ENCODE measurements at places on chromosomes 12 and 14.

GRCh38 chr12:120677765-120678473 is 9.0 kb upstream of the MLEC start:
- DNase-seq = peak; percentile 49

DNA sequence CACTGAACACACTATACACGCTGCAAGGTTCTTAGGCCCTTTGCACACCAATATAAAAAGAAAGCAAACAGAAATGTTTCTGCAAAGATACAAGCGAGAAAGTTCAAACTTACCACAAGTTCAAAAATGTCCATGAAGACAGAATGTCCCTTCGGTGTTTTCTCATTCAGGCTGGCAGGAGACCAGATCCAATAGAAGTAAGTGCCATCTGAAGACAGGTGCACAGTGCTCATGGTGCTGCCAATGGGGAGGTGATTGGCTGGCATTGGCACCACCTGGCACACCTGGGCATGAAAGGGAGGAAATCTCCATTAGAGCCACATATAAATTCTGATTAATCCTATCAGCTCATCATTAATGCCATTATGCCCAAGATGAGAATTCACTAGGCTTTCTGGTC is 76.3 kb downstream of the HECTD4 start:
- no peak for DNase-seq

GRCh38 chr14:24941719-24942118 is 108.2 kb downstream of the STXBP6 start:
- peak; percentile 24 for DNase-seq

DNA sequence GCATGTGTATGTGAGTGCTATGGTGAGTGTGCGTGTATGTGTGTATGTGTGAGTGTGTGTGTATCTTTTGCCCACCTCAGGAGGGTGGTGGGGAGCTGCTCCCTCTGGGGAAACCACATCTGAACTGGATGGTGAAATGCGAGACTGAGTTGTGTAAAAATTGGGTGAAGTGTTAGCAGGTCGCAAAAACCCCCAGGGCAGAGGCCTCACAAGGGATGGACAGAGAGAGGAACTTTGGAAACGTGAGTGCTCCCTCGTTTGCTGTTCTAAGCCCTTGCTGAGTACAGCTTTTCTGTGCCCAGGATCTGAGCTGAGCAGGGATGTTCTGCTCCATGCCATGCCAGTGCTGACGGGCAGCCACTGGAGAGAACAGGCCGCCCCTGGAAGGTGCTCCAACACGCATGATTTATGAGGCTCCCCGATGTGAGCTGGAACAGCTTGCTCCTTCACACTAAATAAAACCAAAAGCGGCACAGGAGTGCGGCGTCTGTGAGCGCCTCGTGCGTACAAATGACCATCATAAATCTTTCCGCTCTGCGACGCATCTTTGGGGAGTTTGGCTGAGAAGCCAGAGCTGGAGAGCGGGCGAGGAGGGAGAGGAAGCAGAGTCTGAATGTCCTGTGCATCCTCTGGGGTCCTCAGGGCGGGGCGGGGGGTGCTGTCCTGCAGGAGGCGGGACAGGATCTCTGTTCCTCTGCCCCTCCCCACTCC is 14.1 kb upstream of the GALNT9 start:
- DNase-seq = no peak

GRCh38 chr14:74979442-74980397 is 23.0 kb upstream of the EIF2B2 start:
- DNase-seq = no peak

DNA sequence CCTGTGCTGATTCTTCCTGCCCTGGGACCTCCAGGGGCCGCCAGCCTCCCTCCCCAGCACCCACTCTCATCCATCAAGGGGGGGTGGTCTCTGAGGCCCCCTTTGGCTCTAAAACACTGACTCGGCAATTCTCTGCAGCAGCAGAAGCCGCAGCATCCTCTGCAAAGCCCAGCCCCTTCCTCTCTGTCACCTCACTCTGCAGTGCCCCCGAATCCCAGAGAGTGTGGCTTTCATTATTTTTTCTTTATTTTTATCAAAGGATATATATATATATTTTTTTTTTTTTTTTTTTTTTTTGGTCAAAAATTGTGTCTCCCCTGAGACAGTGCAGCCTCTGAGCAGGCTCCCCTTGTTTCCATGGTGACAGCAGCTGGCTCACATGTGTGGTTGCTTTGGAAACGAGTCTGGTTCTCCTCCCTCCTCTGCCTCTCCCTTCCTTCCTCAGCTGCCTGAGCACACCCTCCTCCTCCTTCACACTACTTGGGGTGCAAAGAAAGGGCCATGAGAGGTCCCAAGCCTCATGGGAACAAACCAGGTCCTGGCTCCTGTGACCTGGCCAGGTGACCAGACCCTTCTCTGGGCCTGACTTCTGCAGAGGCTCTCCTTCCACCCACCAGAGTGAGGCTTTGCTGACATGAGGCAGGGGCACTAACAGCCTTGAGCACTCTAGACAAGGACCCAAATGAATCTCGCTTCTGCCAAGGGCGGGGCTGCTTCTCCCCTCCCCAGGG is 100.5 kb downstream of the LRRC74A start:
- DNase-seq = no peak

Data from germinal center (tissue), 1 donor.